Body of pancreas (tissue), 4 donors: ENCODE measurements at places on chromosomes 5 and 9. TPM values are rescaled to one million over a fixed set of nuclear protein-coding genes. Genes with fewer than 3 reads are reported as not detected.

DNA sequence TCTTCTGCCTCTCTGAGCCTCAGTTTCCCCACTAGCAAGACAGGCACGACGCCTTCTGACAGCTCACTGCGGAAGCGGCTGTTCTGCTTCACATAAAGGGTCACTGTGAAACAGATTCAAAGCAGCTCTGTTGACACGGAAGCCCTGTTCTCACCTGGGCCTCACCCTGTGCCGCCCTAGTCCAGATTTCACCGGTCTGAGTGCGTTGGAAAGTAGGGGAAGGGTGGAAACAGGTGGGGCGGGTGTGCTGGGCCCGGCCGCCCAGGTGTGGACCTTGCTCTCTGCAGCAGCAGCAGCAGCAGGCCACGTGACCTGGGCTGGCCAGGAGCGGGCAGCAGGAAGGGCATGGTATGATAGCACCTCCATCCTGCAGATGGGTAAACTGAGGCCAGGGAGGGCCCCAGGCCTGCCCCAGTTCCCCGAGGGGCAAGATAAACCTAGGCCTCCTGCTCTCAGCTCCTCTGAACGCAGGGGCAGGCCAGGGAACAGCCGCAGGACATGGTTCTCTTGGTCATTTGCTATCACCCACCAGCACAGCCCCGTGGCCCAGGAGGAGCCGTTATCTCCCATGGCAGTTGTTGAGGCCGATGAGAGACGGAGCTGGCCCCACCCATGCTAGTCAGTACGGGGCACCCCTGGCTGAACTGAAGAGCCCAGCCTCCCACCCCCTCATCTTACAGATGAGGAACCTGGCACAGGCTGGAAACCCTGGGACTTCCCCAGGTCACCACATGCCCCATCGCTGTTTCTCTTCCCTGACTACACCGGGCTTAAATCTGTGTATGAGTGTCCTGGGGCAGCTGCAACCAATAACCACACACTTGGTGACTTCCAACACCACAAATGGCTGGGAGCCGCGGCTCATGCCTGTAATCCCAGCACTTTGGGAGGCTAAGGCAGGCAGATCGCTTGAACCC lies 12.1 kb downstream of the PTGES2 start:
- no peak overlapping the region for H3K4me3 ChIP-seq
- DNase-seq: peak; percentile 95
- peak overlapping the region; percentile 95 for H3K27ac ChIP-seq
- H3K27me3 ChIP-seq: no peaks in the 10 kb centered on the region
- peaks cover 67% of the 10 kb centered on the region for H3K4me1 ChIP-seq

GRCh38 chr5:150561192-150561512 lies 53.2 kb downstream of the NDST1 start:
- H3K4me3 ChIP-seq: no peak overlapping the region
- DNase-seq: no peak
- H3K27ac ChIP-seq: no peak overlapping the region
- no peaks in the 10 kb centered on the region for H3K4me1 ChIP-seq
- no peaks in the 10 kb centered on the region for H3K27me3 ChIP-seq

- H3K27ac ChIP-seq: no peak overlapping the region
- H3K4me3 ChIP-seq: no peak overlapping the region
- no peak for DNase-seq
- no peaks in the 10 kb centered on the region for H3K27me3 ChIP-seq
Measured at GRCh38 chr9:34519321-34520020, 3.3 kb downstream of the ENHO start.

- no peaks in the 10 kb centered on the region for H3K27me3 ChIP-seq
- H3K4me1 ChIP-seq: no peaks in the 10 kb centered on the region
- H3K27ac ChIP-seq: no peak overlapping the region
Measured at GRCh38 chr5:172097356-172097755, 90.7 kb downstream of the STK10 start.

- H3K27ac ChIP-seq: no peak overlapping the region
- no peak overlapping the region for H3K4me3 ChIP-seq
- H3K4me1 ChIP-seq: no peaks in the 10 kb centered on the region
Measured at GRCh38 chr5:78823196-78823595, 161.9 kb downstream of the ARSB start.

- no peak overlapping the region for H3K4me3 ChIP-seq
- H3K27me3 ChIP-seq: no peaks in the 10 kb centered on the region
- no peaks in the 10 kb centered on the region for H3K36me3 ChIP-seq
- no peak overlapping the region for H3K27ac ChIP-seq
- peak; percentile 6 for DNase-seq
Measured at GRCh38 chr9:126702151-126703001, 88.6 kb downstream of the LMX1B start.

GRCh38 chr5:119332978-119333401 lies 22.8 kb upstream of the TNFAIP8 start:
- H3K36me3 ChIP-seq: no peaks in the 10 kb centered on the region
- no peaks in the 10 kb centered on the region for H3K27me3 ChIP-seq
- DNase-seq: no peak

DNA sequence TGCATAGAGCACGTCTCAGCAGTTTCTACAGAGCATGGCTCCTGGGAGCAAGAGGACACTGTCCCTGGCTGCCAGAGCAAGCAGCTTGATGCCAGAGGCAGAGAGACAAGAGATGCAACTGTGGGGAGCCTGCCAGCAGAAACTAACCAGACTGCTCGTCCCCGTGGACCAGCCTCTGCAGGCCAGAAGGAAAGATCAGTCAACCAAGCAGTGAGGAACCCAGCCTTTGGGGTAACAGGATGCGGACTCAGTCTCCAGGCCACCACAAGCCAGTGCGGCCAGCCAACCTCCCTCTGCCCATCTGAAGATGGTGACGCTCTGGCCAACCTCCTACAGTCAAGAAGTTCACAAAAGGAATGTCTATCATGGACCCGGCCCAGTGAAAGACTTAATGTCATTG lies 3.7 kb downstream of the SURF4 start:
- H3K4me3 ChIP-seq: no peak overlapping the region
- H3K27ac ChIP-seq: peak overlapping the region; percentile 66
- H3K27me3 ChIP-seq: no peaks in the 10 kb centered on the region
- H3K4me1 ChIP-seq: peaks cover 84% of the 10 kb centered on the region

- no peaks in the 10 kb centered on the region for H3K4me1 ChIP-seq
- H3K27me3 ChIP-seq: no peaks in the 10 kb centered on the region
- no peak overlapping the region for H3K4me3 ChIP-seq
- DNase-seq: no peak
Measured at GRCh38 chr5:92337772-92338234, 954.7 kb upstream of the ARRDC3 start.

GRCh38 chr5:132050136-132050535 lies 10.3 kb upstream of the IL3 start:
- H3K4me1 ChIP-seq: no peaks in the 10 kb centered on the region
- no peak overlapping the region for H3K27ac ChIP-seq
- DNase-seq: no peak
- no peaks in the 10 kb centered on the region for H3K27me3 ChIP-seq

- H3K36me3 ChIP-seq: no peaks in the 10 kb centered on the region
- H3K27ac ChIP-seq: no peak overlapping the region
- DNase-seq: no peak
- no peaks in the 10 kb centered on the region for H3K27me3 ChIP-seq
- H3K4me1 ChIP-seq: no peaks in the 10 kb centered on the region
Measured at GRCh38 chr9:22203371-22204138, 194.4 kb upstream of the CDKN2B start.

DNA sequence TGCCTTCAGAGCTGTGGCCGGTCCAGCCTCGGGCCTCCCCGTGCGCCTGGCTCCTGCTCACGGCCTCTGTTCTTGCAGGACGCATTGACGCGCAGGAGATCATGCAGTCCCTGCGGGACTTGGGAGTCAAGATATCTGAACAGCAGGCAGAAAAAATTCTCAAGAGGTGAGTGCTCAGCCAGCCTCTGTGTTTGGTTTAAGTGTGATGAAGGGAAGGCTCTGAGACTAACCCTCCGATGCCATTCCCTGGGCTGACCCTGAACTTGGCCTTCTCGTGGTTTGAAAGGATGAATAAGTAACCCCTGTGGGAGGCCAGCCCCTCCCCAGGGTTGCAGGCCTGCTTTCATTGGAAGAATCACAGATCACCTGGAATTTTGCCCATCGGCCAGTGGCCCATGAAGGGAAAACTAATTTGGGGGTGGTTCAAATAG lies 26.3 kb downstream of the PTGES2 start:
- peaks cover 7% of the 10 kb centered on the region for H3K36me3 ChIP-seq
- no peak overlapping the region for H3K4me3 ChIP-seq
- H3K27ac ChIP-seq: peak overlapping the region; percentile 93
- no peaks in the 10 kb centered on the region for H3K27me3 ChIP-seq
- H3K4me1 ChIP-seq: peaks cover 85% of the 10 kb centered on the region

DNA sequence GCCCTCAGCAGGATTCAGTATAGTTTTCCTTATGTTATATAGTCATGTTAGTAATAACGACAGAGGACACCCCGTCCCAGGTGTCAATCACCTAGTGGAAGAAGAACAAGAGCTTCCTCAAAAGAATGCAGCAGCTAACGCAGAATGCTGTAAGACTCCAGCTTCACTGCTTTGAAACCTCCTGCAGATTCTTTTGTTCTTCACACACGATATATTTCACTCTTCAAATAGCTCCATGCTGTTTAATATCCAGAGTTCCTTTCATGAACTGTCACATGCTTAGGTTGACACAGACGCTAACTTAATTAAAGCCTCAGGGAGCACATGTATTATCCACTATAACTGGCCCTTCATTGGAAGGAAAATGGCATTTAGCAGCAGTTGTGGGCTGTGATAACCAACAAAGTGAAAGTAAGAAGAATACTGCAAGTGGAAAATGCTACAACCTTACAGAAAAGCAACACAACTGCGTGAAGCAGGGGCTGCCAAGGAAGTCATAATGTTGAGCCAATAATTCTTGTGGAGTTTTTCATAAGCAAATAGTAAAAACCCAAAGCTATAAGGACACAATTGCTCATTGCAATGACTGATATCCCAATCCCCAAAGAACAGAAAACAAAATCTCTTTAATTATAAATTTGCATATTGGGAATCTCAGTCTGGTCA lies 387.5 kb downstream of the PLK2 start:
- no peaks in the 10 kb centered on the region for H3K4me1 ChIP-seq
- no peak overlapping the region for H3K27ac ChIP-seq
- no peaks in the 10 kb centered on the region for H3K36me3 ChIP-seq

- no peak for DNase-seq
- H3K27ac ChIP-seq: peak overlapping the region; percentile 82
- H3K4me3 ChIP-seq: no peak overlapping the region
- no peaks in the 10 kb centered on the region for H3K36me3 ChIP-seq
- H3K27me3 ChIP-seq: no peaks in the 10 kb centered on the region
Measured at GRCh38 chr5:81850501-81851357, 99.8 kb upstream of the SSBP2 start.

DNA sequence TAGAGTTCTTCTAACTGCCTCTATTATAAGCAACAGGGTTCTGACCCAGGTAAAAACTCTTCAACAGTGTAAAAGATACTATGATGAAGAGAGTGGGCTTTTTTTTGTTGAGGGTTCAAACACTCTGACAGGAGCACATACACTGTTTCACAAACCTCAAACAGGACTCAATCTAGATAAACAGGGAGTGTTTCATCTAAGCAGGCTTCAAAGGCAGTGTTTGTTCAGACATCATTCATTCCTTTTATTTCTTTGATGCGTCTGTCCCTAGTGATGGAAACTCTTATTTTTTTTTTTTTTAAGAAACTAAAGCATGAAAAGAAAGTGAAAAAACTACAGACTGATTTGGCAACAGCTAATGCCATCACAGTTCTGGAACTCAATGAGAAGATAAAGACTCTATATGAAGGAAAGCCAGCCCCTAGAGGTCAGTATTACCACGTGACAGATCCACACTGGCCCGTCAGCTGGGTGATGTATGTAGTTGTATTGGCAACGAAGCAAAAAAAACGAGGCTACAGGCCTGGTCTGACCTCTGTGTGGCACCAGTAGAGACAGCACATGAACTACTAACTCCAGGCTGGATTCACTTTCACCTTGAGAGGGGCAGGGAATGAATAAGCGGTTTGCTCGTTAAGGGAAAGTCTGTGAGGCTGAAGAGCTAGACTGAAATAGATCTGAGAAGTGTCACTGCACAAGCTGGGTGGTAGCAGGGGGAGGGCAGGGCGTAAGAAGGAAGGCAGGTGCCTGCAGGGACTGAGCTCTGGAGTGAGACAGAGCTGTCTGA lies 172.2 kb downstream of the CCDC192 start:
- peaks cover 10% of the 10 kb centered on the region for H3K4me1 ChIP-seq
- H3K27me3 ChIP-seq: no peaks in the 10 kb centered on the region
- DNase-seq: peak; percentile 65
- no peaks in the 10 kb centered on the region for H3K36me3 ChIP-seq
- H3K4me3 ChIP-seq: no peak overlapping the region
- peak overlapping the region; percentile 14 for H3K27ac ChIP-seq

GRCh38 chr9:90942555-90942954 lies 140.9 kb downstream of the SYK start:
- H3K27me3 ChIP-seq: no peaks in the 10 kb centered on the region
- H3K4me3 ChIP-seq: no peak overlapping the region
- no peaks in the 10 kb centered on the region for H3K36me3 ChIP-seq
- no peak for DNase-seq
- H3K4me1 ChIP-seq: no peaks in the 10 kb centered on the region
- H3K27ac ChIP-seq: no peak overlapping the region

- no peak for DNase-seq
- peaks cover 8% of the 10 kb centered on the region for H3K4me1 ChIP-seq
- H3K36me3 ChIP-seq: no peaks in the 10 kb centered on the region
- no peak overlapping the region for H3K27ac ChIP-seq
- H3K4me3 ChIP-seq: no peak overlapping the region
Measured at GRCh38 chr9:18775930-18776329, 257.1 kb downstream of the SAXO1 start.

- H3K36me3 ChIP-seq: no peaks in the 10 kb centered on the region
- no peak overlapping the region for H3K4me3 ChIP-seq
- no peaks in the 10 kb centered on the region for H3K4me1 ChIP-seq
- no peak overlapping the region for H3K27ac ChIP-seq
- H3K27me3 ChIP-seq: no peaks in the 10 kb centered on the region
- no peak for DNase-seq
Measured at GRCh38 chr5:109788596-109788995, 98.9 kb downstream of the MAN2A1 start.

DNA sequence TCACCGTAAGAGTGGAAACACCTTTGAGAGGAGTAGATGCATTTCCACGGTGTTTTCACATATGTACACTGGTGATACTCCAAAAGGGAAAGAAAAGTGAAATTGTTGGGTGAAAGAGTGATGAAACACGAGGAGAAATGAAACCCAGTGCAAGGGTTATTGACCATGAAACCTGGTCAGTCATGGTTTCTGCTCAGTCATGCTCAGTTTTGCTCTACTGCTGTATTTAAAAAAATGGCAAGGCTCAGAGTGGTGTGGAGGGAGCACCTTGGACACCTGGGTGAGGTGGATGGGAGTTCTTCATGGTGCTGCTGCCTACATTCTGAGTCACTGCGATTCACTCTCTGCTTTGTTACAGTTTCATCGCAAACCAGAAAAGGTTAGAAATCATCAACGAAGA lies 32.3 kb downstream of the NTRK2 start:
- H3K4me3 ChIP-seq: no peak overlapping the region
- no peaks in the 10 kb centered on the region for H3K27me3 ChIP-seq
- no peaks in the 10 kb centered on the region for H3K4me1 ChIP-seq
- no peaks in the 10 kb centered on the region for H3K36me3 ChIP-seq
- no peak overlapping the region for H3K27ac ChIP-seq
- no peak for DNase-seq

Gene OR1J4
- total RNA-seq: not detected

Gene TAS2R1
- total RNA-seq: not detected

Gene FSTL4
- total RNA-seq: 1.3 TPM

Gene EPB41L4A
- 16.2 TPM for total RNA-seq

Gene IL7R
- 13.5 TPM for total RNA-seq

Gene ACER2
- 8.0 TPM for total RNA-seq

Gene CDHR2
- 1.3 TPM for total RNA-seq

Gene LCN15
- not detected for total RNA-seq

Gene AQP7
- 29.7 TPM for total RNA-seq

Gene RFX3
- total RNA-seq: 6.5 TPM

Gene ALDOB
- total RNA-seq: 23.4 TPM

Gene ACSL6
- 2.0 TPM for total RNA-seq

Gene SYNPO
- total RNA-seq: 18.4 TPM

Gene GDA
- 1.6 TPM for total RNA-seq

Gene DNAH5
- 2.6 TPM for total RNA-seq

Gene TMEM252
- not detected for total RNA-seq

Gene OLFML2A
- total RNA-seq: 4.4 TPM
